CD4-positive, CD25-positive, alpha-beta regulatory T cell (primary cell): ENCODE measurements at places on chromosomes 5 and 9.

- no peaks in the 10 kb centered on the region for H3K36me3 ChIP-seq
- no peak overlapping the region for H3K4me3 ChIP-seq
- no peak overlapping the region for H3K27ac ChIP-seq
- H3K27me3 ChIP-seq: no peaks in the 10 kb centered on the region
- DNase-seq: no peak
Measured at GRCh38 chr5:122200450-122200849, 71.1 kb downstream of the ZNF474 start.

- no peaks in the 10 kb centered on the region for H3K4me1 ChIP-seq
- H3K27me3 ChIP-seq: no peaks in the 10 kb centered on the region
- H3K36me3 ChIP-seq: no peaks in the 10 kb centered on the region
- H3K4me3 ChIP-seq: no peak overlapping the region
- H3K27ac ChIP-seq: no peak overlapping the region
Measured at GRCh38 chr5:15304066-15304731, 195.8 kb upstream of the FBXL7 start.

GRCh38 chr5:116451905-116452450 is 122.6 kb downstream of the SEMA6A start:
- no peak overlapping the region for H3K4me3 ChIP-seq
- DNase-seq: no peak
- peaks cover under 1% of the 10 kb centered on the region for H3K36me3 ChIP-seq
- no peak overlapping the region for H3K27ac ChIP-seq

DNA sequence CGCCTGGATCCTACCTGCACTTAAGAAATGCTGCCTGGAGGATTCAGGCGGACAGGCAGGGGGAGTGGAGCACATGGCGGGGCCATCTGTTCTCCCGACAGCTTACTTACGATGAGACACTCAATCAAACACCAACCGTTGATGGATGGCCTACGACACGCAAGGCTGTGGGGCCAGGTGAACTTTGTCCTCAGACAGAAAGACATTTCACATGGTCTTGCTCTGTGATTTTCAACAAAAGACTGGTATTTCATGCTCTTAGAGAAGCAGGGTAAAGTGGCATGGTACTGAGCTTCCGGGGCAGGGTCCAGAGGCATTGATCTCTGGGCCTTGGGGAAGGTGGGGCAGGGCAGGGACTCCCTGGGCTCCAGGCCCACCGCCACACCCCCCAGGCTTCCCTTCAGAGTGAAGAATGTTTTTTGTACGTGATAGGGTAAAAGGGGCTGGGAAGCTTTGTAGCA is 9.1 kb upstream of the OLFM1 start:
- no peak overlapping the region for H3K4me3 ChIP-seq
- H3K27me3 ChIP-seq: no peaks in the 10 kb centered on the region
- no peaks in the 10 kb centered on the region for H3K36me3 ChIP-seq
- no peak for DNase-seq
- H3K4me1 ChIP-seq: no peaks in the 10 kb centered on the region

DNA sequence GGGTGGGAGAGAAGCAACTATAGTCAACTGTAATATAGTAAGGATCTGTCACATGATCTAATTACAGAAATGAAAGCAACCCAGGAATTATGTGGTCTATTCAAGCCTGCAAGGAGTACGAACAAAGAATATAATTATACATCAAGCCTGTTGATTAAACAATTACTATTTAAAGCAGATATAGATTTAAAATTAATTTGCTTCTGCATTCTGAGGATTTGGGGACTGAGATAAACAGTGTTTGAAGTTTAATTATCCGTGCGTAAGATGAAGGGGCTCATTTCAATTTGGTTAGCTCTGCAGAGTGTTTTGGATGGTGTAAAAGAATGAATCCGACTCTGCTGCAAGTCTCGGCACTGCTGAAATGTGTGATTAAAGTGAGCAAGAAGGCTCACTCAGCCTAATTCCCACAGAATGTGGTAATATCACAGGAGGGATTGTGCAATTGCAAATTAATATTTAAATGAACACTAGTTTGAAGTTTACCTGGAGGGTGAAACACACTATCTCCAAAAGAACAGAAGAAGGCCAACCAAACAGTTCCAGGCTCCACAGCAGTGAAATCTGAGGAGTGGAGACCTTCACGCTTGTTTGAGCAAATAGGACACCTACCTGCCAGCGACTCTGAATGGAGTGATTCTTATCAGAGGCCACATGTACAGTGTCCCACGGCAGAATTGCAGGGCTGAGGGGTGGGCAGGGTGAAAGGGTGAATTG is 420.6 kb upstream of the SLC30A5 start:
- DNase-seq: no peak
- no peak overlapping the region for H3K27ac ChIP-seq
- H3K36me3 ChIP-seq: no peaks in the 10 kb centered on the region
- H3K4me1 ChIP-seq: no peaks in the 10 kb centered on the region
- H3K4me3 ChIP-seq: no peak overlapping the region

- no peak overlapping the region for H3K27ac ChIP-seq
- no peak overlapping the region for H3K4me3 ChIP-seq
- H3K36me3 ChIP-seq: no peaks in the 10 kb centered on the region
- H3K27me3 ChIP-seq: peaks cover 8% of the 10 kb centered on the region
- DNase-seq: no peak
Measured at GRCh38 chr9:90064248-90064647, 459.4 kb downstream of the GADD45G start.

DNA sequence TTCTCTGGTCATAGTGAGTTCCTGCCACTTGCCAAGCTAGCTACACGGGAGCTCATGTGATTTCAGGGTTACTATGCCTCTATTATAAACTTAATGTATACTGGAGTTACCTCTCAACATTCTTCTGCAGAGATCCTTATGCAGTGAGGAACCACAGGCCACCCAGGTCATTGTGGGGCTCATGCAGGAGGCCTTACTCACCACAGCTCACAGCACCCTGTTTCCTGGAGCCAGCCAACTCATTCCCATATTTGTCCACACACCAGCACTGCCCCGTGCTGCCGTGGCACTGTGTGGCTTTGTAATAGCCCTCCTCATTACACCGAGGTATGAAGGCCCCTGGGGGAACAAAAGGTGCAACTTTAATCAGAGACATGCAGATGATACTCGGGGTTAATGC is 520.0 kb downstream of the SPOCK1 start:
- H3K4me1 ChIP-seq: no peaks in the 10 kb centered on the region
- H3K36me3 ChIP-seq: no peaks in the 10 kb centered on the region
- H3K27me3 ChIP-seq: no peaks in the 10 kb centered on the region
- DNase-seq: no peak
- H3K27ac ChIP-seq: no peak overlapping the region
- H3K4me3 ChIP-seq: no peak overlapping the region

GRCh38 chr9:78167356-78167755 is 68.5 kb upstream of the CEP78 start:
- H3K27ac ChIP-seq: no peak overlapping the region
- H3K27me3 ChIP-seq: peaks cover 13% of the 10 kb centered on the region
- no peaks in the 10 kb centered on the region for H3K36me3 ChIP-seq
- no peaks in the 10 kb centered on the region for H3K4me1 ChIP-seq

GRCh38 chr5:58085800-58086199 is 374.1 kb downstream of the PLK2 start:
- no peak overlapping the region for H3K27ac ChIP-seq
- H3K4me1 ChIP-seq: no peaks in the 10 kb centered on the region
- no peak overlapping the region for H3K4me3 ChIP-seq
- DNase-seq: no peak

DNA sequence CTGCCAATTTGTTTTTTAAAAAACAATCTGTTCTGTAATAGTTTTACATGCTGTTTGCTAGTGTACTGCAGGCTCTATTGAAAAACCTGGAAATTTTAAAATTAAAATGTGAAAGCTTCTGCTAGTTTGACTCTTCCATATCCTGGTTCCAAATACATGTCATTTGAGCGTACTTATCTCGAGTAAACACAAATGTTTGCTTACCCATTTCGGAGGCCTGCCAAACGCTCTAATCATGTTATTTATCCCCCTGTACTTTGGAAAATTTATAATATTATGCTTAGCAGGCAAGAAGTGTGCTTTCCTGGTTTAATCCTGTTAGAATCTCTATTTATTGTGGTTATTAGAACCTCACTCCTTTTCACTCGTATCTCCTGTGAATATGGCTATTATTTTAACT is 476.8 kb upstream of the CYLC2 start:
- H3K36me3 ChIP-seq: no peaks in the 10 kb centered on the region
- no peak overlapping the region for H3K27ac ChIP-seq
- no peak overlapping the region for H3K4me3 ChIP-seq

DNA sequence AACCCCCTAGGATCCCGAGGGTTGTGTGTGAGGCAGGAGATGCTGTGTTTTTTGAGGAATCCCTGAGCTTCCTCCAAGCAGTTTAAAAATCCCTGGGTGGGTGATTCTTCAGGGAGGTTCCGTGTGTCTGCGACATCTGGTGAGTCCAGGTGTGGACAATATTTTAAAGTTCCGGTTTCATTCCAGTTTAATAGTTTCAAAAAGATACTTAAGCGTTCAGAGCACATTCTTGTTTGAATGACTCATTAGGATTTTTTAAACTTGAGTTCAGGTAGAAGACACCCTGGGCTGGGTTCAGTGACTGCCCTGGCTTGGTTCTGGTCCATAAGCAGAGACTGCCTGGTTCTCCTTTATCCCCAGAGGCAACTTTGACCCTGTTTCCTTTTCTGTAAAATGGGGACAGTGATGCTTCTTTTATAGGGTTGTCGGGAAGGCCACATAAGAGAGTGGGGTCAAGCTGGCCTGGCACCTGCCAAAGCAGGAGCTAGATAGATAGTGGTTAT is 119.2 kb downstream of the RGS3 start:
- no peak overlapping the region for H3K4me3 ChIP-seq
- H3K4me1 ChIP-seq: peaks cover 48% of the 10 kb centered on the region
- H3K27me3 ChIP-seq: no peaks in the 10 kb centered on the region
- peak overlapping the region; percentile 80 for H3K27ac ChIP-seq

DNA sequence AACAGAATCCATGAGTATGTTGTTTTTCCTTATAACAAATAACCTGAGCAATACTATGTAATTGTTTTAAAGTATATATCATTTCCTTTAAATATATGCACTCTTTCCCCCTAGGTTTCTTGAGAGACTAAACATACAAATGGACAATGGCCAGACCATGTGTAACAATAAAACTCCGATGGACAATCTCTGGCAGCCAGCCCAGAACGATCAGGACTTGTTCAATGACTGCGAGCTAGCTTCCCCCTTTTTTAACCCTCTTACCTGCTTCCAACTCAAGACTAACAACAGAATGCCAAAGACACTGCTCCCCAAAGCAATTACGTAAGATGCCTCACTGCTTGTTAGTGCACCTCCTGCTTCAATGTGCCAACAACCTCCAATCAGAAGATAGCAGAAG is 94.9 kb downstream of the HTR4 start:
- H3K4me1 ChIP-seq: no peaks in the 10 kb centered on the region
- DNase-seq: no peak
- H3K4me3 ChIP-seq: no peak overlapping the region
- H3K27ac ChIP-seq: no peak overlapping the region
- H3K27me3 ChIP-seq: peaks cover 1% of the 10 kb centered on the region

DNA sequence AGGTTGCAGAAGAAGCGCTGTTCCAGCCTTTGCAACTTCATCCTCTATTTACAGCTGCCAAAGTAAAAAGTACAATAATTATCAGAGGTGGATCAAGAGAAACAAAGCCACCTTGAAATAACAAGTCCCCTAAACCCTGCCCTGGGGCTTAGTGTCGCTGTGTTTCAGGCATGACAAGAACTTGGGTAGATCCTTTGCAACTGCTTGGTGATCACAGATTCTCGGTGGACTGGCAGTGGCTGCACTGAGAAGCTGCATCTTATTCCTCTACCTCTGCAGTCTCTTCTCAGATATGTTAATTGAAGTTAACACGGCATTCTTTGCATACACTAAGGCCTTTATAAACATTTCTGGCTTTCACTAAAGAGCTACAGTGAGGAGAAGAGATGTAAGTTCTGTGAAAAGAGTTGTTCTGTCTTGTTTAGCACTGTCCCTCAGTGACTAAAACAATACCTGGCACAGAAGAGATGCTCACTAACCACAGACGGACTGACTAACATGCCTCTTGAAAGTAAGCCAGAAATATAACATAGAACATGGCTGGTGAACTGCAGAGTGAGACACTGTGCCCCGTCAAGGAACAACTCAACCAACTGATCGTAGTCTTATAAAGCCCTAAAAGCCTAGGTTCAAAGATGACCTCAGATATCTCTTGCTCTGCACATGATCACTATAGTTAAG is 144.2 kb downstream of the MLLT3 start:
- peaks cover 4% of the 10 kb centered on the region for H3K4me1 ChIP-seq
- H3K27me3 ChIP-seq: no peaks in the 10 kb centered on the region
- no peak overlapping the region for H3K4me3 ChIP-seq
- no peak overlapping the region for H3K27ac ChIP-seq
- no peak for DNase-seq

GRCh38 chr5:145778144-145778900 is 56.8 kb downstream of the PRELID2 start:
- no peaks in the 10 kb centered on the region for H3K36me3 ChIP-seq
- H3K27ac ChIP-seq: no peak overlapping the region
- H3K27me3 ChIP-seq: no peaks in the 10 kb centered on the region
- no peak for DNase-seq
- H3K4me3 ChIP-seq: no peak overlapping the region
- H3K4me1 ChIP-seq: no peaks in the 10 kb centered on the region
